Neuronal stem cell (in vitro differentiated cells): ENCODE measurements at places on chromosomes 11 and 22.

GRCh38 chr11:65713212-65713969 lies 1.3 kb downstream of the KAT5 start:
- DNase-seq: no peak

- DNase-seq: no peak
Observed at GRCh38 chr11:39144351-39145130, 2314.9 kb downstream of the LRRC4C start.

DNA sequence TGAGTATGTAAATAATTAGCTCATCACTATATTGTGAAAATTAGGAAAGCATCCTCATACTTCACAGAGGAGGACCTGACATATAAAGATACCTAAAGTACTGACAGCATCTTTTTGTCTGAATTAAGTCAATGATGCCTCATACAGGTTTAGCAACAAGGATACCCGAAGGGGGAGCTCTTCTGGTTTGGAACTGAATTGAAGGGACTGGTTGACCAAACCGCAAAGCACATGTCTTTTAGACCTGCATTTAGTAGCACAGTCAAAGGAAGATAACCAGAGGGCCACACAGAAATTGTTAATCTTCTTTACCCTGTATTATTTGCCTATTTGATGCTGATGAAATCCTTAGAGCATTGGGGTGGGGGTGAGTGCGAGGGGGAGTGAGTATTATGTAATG lies 12.9 kb upstream of the WT1 start:
- DNase-seq: no peak

DNA sequence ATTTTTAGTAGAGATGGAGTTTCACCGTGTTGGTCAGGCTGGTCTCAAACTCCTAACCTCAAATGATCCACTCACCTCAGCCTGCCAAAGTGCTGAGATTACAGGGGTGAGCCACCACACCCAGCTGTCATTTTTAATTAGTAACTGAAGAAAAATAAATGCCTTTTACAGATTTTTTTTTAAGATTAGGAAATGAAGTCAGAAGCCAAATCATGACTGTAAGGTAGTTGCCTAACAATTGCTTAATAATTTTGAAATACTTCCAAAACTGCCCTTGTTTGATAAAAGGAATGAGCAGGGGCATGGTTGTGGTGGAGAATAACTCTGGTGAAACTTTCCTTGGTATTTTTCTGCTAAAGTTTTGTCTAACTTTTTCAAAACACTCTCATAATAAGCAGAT lies 98.9 kb upstream of the SLC5A12 start:
- no peak for DNase-seq

- no peak for DNase-seq
Observed at GRCh38 chr22:50169181-50169759, 1.3 kb upstream of the PANX2 start.

- no peak for DNase-seq
Observed at GRCh38 chr22:39931251-39931650, 28.9 kb upstream of the TMA7B start.

GRCh38 chr11:88206751-88207150 lies 31.5 kb upstream of the RAB38 start:
- DNase-seq: no peak

DNA sequence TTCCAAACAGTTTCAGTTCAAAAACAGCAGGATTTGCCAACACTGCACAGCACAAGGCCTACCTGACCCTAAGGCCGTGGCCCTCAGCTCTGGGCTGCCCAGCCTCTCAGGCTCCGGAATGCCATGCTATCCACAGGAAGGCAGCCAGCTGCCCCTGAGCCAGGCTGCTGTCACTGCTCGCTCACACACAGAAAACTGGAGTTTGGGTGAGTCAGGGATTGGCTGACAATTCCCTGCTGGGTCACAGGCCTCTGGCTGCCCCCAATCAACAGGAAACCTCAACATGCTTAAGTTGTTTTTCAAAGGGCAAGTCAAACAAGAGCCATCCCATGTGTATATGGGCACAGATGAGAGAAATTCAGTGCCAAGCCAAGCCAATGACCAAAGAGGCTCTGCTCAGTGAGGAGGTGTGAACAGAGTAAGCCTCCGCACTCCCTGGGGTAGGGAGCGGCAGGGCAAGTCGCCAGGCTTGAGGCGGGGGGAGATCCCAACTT lies 50.2 kb downstream of the RPL27A start:
- DNase-seq: no peak

DNA sequence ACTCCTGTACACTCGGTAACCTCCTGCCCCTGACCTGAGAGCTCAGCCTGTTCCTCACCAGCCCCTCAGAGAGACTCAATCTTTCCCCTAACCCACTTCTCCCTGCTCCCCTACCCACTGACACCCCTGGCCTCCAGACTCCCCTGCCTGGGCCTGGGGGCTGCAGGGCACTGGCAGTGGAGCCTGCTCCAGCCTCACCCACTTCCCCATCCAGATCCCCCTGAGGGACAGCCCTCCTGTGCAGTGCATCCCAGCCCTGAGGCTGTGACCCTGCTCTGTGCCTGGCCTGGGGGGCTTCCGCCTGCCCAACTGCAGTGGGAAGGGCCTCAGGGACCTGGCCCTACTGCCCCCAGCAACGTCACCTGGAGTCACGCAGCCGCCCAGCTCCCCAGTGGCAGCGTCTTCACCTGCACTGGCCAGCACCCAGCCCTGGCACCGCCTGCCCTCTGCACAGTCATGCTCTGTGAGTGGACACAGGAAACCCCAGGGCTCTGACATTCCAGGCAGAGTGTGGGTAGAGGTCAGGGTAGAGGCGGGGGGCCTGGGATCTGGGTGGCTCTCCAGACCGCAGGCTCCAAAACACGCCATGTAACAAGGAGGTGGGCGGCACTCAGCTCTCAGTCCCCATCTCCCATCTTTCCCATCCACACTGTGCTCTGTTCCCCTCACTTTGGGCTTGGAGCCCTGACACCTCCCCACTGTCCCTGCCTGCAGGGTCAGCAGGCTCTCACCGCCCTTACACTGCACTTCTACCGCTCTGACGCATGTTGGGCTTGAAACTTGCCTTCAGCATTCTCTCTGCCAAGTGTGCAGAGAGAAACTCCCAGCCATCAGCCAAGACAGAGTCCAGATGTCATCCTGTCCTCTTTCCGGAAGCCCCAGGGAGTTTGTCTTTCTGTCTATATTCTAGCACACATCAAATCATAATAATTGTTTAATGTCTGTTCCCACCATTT lies 5.1 kb downstream of the VSIG10L2 start:
- no peak for DNase-seq

DNA sequence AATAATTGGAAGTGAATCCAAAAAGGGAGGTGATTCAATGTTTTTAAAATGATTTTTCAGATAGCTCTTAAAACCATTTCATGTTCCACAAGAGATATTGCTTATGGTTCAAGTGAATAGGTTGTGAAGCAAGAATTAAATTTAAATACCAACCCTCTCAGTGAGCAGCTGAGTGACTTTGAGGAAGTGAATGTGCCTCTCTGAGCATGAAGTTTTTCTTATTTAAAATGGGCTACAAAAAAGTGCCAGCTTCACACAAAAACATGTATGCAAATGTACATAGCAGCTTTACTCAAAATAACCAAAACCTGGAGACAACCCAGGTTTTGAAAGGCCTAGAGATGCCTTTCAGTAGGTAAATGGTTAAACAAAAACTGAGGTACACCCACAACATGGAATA lies 35.5 kb upstream of the GAB4 start:
- DNase-seq: no peak

GRCh38 chr11:73366265-73366610 lies 10.0 kb upstream of the RELT start:
- no peak for DNase-seq

DNA sequence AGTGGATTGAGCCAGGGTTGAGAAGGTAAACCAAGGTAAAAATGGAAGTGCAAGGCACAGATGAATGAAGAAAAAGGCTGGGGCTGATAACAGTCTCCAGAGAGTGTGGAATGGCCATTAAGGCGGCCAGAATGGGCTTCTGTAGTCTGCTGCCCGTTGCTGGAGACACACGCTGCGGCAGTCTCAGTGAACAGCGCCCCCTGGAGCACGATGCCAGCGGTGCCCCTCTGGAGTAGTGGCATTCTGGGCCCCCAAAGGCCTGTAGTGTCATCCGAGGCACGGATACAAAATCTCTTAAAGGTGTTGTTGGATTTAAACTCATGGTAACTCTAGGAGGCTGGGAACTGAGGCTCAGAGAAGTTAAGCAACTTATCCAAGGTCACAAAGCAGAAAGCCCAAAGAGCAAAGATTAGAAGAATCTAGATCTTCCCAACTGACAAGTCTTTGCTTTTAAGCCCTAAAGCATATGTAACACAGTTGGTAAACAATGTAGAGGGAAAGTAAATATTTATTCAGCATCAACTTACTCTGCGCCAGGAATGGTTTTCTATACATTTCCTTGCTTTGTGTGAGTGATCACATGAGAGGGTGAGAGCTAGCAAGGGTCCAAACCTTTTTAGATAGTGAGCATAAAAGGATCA lies 18.2 kb downstream of the KCNJ1 start:
- DNase-seq: peak; percentile 60

- DNase-seq: no peak
Observed at GRCh38 chr11:9716275-9717039, 52.6 kb downstream of the SWAP70 start.

- DNase-seq: no peak
Observed at GRCh38 chr11:122128146-122128545, 12.1 kb upstream of the BLID start.

DNA sequence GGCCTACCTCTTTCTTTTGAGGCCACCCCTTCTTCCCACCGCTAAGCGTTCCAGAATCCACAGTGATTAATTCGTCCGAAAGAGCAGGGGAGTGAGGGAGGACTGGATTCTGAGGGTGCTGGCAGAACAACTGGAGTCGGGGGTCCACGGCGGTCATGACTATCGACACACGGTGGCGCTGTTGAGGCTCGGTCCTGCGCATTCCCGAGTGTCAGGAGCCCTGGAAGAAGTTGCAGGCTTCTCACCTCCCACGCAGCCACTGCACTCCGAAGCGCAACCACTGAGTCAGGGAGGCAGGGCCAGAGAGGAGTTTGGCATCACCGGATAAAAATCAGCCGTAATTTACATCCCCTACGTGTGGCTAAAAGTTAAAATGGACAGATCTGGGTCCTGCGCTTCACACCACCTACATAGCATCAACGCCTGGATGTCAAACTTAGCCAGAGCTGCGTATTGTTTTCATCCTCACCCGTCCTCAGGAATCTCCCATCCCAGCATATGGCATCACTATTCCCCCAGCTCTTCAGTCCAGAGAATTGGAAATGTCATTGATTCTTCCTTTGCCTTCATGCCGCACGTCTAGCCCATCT lies 10.7 kb upstream of the CTSF start:
- DNase-seq: peak; percentile 64

DNA sequence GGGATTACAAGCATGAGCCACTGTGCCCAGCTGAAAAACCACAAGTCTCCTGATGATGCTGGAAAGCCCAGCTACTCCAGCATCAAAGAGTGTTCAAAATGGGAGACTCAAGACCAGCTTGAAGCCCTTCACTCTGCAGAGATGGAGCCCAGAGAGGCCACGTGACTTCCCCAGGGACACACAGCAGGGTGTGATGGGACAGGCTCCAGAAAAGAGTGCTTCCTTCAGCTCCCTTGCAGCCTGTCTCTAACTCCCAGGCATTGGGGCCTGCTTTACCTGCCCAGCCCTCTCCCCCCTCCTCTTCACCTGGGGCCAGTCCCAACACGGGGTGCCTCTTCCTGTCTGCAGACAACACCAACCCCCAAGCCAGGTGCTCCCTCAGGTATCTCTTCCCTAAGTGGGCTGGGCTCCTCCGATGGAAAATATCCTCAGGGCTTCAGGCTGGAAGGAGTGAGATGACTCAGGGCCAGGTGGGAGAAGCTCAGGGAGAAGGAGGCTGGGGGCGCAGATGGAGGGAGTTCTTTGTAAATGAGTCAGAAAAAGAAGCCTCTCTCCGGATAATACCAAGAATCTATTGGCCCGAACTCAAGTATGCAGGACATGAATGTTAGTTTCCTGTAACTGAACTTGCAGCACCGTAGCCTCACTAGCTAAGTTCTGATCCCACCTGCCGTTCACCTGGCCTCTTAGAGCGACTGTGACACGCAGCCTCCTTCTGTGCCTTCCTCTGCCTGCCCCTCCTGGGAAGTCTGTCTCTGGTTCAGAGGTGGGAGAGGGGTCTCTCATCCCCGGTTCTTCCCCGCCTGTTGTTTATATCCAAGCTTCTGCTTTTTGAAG lies 326.6 kb downstream of the MN1 start:
- no peak for DNase-seq

DNA sequence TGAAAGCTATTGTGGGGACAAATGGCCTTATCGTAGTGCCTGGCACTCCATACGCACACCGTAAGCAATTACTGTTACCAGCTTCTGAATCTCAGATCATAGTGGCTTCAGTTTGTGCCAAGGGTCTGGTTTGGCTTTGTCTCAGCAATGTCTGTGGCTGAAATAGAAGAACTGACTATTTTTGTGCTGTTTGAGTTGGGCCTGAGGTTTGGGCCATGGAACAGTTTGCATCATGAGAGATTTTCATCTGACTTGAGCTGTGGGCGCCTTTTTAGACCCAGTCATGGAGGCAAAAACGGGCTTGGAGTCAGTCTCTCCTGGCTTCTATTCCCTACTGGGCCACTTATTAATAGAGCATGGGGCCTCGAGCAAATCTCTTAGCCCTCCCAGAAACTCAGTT lies 121.1 kb upstream of the CRYBB3 start:
- no peak for DNase-seq

- no peak for DNase-seq
Observed at GRCh38 chr22:50218153-50218995, 17.6 kb downstream of the SELENOO start.

DNA sequence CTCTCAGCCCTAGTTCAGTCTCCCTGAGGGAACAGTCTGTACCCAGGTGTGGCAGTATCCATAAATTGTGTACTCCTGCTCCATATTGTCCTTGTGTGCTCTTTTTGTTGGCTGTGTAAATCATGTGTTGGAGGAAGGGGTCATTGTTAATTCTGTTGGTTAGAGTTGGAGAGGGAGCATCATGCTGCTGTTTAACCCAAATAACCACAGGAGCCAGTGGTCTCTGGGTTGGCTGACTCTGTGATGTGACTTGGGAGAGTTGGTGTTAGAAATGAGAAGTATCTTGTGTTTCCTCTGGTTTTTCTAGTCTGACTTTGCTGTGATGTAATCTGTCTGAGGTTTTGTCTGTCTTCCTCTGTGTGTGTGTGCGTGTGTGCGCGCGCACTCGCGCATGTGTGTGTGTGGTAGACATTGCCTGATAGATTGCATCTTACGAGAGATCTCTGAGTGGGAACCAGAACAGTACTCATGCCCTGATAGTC lies 30.5 kb downstream of the CTNND1 start:
- no peak for DNase-seq

- no peak for DNase-seq
Observed at GRCh38 chr11:96219981-96220623, 122.9 kb downstream of the MAML2 start.

DNA sequence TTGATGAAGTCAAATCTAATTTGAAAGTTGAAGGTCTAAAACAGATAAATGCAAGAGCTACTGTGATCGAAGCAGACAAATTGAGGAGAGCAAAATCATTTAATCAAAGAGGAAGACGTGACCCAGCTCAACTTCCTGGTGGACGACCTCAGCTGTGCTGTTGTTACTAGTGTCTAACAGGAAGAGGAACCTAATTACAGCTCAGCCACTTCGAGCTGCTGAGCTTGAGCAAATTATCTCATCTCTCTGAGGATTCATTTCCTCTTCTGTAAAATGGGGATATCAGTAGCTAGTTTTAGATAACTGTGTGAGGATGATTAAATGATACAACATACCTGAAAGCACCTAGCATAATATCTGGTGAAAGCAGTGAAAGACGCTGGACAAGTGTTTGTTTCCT lies 48.6 kb upstream of the OLFML1 start:
- DNase-seq: no peak
